ENCODE measurements at places on chromosomes 3 and 15.

GRCh38 chr3:177379045-177379444, 181.8 kb upstream of the TBL1XR1 start:
- DNase-seq: no peak

- no peak for DNase-seq
These were observed 140.7 kb downstream of the PLCH1 start for GRCh38 chr3:155604126-155604525.

DNA sequence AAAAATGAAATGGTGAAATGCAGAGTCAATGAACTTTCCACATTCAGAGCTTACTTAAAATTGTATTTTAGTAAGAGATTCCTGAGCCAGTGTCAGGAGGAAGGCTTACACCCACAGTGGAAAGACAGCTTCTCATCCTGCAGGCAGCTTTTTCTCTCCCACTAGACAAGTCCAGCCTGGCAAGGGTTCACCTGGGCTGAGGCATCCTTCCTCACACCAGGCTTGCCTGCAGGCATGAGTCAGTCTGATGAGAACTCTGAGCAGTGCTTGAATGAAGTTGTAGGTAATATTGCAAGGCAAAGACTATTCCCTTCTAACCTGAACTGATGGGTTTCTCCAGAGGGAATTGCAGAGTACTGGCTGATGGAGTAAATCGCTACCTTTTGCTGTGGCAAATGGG, 3.1 kb downstream of the CCR4 start:
- DNase-seq: no peak

- no peak for DNase-seq
These were observed 7.0 kb downstream of the B2M start for GRCh38 chr15:44718180-44718926.

GRCh38 chr3:81931265-81932251, 170.1 kb upstream of the GBE1 start:
- no peak for DNase-seq

- no peak for DNase-seq
These were observed 5.3 kb downstream of the PLA2G4D start for GRCh38 chr15:42088801-42089640.

DNA sequence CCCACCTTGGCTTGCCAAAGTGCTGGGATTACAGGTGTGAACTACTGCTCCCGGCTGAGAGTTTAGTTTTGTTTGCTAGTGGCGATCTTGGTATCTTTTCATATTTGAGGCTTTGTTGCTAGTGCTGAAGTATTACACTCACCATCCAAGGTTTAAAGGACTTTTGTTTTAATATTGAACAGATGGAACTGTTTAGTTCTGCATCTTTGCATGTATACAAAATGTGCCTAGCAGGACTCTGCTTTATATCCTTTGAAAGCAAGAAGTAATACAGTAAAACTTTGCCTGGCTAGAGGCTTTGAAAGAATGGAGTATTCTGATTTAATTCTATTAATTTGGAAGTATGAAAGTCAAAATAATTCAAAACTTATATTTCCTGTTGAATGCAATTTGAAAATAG, 77.8 kb upstream of the CHRNB4 start:
- DNase-seq: no peak

DNA sequence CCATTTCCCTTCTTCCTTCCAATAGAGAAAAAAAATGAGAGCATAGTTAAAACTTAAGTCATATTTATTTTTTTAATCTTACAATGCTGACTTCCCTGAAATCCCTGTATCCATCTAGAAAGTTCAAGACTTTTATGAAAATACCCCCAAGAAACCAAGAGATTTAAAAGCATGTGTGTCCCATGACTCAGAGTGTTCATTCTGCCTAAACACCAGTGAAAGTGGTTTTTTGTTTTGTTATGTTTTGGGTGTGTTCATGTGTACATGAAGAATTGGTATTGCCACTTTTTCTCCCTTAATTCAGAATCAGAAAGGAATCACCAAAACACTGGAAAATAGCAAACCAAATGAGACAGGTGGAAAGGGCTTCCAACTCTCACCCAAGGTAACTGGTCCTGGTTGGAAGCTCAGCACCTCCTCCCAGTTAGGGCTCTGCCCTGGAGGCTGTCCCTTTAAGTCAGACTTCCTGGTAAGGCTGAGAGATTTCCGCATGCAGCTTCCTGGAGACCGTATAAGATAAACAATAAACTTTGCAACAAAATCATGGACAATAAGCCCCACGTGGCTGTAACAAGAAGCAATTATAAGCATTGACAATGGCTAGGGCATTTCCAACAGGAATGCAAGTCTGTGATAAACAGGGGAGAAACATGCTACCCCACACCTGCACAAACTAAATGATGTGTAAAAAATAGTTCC, 121.9 kb upstream of the ARHGEF3 start:
- peak; percentile 52 for DNase-seq
